ENCODE measurements at places on chromosomes 6 and 20. TPM values are rescaled to one million over a fixed set of nuclear protein-coding genes. Genes with fewer than 3 reads are reported as not detected.

DNA sequence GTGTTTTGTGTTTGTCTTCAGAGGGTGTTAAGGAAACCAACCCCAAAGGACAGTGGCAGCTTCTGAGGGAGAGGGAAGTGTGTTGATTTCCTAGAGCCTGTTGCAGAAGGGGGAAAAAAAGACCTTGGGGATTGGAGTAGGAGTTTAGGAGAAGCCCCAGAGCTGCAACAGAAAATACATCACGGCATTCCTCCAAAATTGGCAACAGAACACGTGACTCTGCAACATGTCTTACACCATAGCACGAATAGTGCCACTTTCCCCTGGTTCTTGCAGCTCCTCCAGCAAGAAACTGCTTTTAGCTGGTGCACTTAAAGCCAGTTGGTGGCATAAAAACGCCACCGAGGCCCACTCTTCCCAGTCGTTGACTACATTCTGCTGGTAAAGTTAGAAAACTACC is 473.0 kb downstream of the CD83 start:
- no peak for DNase-seq

The PRDM13 gene
- total RNA-seq: not detected

GRCh38 chr6:131954059-131954774 is 3.0 kb upstream of the CCN2 start:
- no peak for DNase-seq

DNA sequence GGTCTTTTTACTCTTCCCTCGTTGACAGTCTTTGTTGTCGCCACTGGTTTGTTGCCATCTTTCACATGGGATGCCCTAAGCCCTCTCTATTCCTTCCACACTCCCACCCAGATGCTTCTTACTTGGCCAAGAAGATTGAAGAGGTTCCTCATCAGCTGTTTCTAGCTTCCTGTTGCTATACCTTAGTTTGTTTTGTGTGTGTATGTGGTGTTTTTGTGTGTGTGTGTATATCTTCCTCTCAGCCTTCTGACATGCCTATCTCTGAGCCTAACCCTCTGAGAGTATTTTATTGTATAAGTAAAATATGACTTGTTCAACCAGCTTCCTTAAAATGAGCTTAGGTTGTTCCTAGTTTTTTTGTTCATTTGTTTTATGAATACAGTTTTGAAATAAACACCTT is 35.9 kb downstream of the ENPP1 start:
- no peak for DNase-seq

The CENPQ gene
- 16.1 TPM for total RNA-seq

DNA sequence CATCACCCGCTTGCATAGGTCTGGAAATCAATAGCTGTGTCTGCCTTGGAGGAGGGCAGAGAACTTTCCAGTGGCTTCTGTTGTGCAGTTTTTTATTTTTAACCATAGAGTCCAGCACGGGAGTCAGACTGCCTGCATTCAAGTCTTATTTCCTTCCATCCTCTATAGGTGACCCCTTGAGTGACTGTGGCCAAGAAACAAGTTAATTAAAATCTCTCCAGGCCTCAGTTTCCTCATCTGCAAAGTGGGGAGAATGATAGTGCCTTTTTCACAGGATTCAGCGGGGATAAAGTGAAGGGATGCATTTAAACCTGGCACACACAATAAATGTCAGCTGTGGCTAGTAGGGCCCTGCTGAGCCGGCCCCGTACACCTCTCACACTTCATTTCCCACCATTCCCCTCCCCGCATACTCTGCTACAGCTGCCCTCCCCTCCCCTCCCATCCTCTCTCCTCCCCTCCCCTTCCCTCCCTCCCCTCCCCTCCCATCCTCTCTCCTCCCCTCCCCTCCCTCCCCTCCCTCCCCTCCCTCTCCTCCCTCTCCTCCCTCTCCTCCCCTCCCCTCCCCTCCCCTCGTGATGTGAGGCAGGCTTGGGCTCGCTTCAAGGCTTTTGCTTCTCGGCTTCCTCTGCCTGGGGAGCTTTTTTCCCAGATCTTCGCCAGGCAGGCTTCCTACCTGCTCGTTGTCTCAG is 150.5 kb downstream of the TFAP2C start:
- no peak for DNase-seq
